ENCODE measurements at places on chromosomes 5 and 9.
A peak's percentile ranks its signal among the peaks of the same experiment; 100 is the strongest.

- DNase-seq: no peak
These were observed 505 bp downstream of the RPS14 start for GRCh38 chr5:150448952-150449516.

GRCh38 chr9:17648516-17648915, 69.7 kb downstream of the SH3GL2 start:
- DNase-seq: no peak

GRCh38 chr9:120643061-120643460, 63.1 kb upstream of the CDK5RAP2 start:
- peak; percentile 84 for DNase-seq

- DNase-seq: peak; percentile 23
These were observed 41.0 kb downstream of the ESM1 start for GRCh38 chr5:54944364-54944763.

DNA sequence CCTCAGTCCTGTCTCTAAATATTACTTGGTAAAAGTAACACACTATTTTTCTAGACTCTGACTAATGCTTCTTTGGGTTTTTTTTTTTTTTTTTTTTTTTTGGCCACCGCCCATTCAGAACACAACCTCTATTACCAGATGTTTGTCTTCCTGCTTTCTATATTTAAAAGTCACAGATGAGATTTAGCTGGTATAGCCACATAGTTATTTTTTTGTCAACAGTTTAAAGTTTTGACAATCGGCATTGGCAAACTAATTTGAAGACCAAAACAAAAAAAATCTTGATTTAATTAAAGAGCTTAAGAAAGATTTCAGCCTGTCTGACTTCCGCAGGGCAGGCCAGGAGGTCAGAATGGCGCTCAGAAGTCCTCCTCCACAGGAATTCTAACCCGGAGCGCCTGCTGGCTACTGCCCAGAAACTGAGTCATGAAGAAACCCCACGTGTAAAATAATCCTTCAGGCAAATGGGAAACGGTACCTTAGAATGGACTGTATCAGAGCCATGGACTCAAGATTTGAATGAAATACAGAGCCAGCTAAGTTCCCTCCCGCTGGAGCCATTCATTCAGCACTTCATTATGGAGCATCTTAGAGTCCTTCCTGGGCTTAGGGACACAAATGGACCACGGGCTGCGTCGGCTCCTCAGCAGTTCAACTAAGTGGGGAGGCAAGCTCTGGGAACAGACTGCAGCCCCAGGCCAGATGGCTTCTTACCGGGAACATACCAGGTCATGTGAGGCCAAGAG, 55.6 kb downstream of the PTPDC1 start:
- peak; percentile 82 for DNase-seq

GRCh38 chr5:96338091-96338490, 95.0 kb downstream of the PCSK1 start:
- no peak for DNase-seq

GRCh38 chr5:146516151-146516475, at the start of gene GPR151:
Gene GPR151, minus strand, starts transcription at chr5:146516190. Its CDS starts 77 bp downstream, at chr5:146516113.
- DNase-seq: peak; percentile 12

GRCh38 chr5:95087816-95088317, 197.0 kb downstream of the MCTP1 start:
- DNase-seq: no peak

DNA sequence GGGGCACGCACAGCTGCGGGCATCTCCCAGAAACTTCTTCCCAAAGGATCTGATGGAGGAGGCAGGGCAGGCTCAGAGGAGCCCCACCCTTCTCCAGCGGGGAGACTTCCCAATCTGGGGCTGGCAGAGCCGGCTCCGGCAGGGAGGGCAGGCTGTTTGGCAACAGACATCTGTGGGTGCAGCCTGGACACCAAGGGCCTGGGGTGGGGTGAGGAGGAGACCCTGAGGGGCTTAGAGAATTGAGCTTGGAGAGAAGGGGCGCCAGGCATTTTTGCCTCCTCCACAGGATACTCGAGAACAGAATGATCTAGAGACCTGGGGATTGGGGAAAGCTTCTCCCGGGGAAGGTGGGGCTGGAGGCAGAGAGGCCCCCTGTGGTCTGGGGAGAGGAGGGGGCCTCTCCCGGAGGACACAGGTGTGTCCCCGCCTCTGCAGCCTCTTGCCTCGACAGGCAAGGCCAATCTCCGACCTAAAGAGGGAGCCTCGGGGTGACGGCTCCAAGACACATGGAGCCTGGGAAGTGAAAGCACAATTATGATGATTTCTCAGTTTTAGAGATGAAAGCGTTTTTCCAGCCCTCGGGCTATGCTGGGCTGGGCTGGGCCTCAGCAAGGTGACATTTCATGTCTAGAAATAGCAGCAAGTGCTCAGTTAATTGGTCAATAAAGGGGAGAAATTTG, 8.4 kb downstream of the LHX3 start:
- DNase-seq: no peak

- no peak for DNase-seq
These were observed 602.4 kb upstream of the CLINT1 start for GRCh38 chr5:158461240-158461854.

DNA sequence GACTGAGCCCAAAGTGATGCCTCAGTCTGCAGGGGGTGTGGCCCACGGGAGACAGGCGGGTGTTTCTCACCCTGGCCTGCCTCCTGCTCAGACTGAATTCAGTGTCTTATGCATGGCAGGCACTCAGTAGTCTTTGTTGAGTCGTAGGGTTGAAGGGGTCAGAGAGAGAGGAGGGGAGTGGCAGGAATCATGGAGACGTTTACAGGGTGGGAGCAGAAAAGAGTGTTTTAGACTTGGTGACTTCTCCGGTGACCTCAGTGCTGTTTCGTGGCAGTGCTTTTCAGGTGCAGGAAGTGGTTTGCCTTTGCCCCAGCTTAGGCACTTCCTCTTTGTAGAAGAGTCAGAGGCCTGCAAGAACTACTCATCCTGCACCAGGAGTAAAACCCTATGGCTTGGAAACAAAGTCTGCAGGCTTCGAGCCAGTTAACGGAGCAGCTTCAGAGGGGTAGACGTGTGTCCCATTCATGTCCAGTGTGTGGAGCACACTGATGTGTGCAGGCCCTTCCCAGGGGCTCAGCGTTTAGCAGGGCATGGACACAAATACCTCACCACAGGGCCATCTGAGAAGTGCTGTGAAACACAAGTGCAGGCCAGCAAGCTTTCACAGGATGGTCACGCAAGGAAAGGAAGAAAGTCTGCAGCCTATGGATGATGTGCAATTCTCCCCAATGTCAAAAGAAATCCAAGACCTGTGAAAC, 24.5 kb upstream of the SEMA4D start:
- DNase-seq: no peak

DNA sequence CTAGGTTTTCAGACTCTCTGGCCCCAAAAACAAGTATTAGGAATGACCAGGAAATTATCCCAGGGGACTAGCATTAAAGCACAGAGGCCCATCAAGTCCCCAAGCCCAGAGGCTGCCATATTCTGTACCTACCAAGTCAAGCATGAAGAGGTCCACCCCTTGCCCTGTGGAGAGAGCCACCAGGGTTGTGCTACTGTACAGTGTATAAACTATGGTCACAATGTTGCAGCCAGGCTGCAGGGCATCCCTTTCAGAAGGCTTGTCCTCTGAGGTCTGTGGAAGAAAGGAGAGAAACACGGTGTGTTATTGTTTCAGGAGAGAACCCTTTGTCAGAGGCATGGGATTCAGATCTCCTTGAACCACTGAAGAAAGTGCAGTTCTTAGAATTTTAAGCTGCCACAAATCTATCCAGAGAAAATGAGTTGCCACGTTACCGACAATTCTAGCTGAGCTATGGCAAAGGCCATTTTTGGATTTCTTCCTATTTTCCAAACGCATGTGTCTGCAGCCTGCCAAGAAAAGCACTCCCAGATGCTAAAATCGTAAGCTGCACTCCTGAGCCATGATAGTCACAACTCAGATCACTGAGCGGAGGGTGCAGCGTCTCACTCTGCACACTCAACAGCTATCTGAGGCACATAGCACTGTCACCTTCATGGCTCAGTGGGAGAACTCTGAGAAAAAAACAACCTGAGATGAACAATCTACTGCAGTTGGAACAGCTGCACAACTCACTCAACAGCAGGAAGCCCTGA, 45.5 kb upstream of the SPATA31E1 start:
- DNase-seq: no peak

- no peak for DNase-seq
These were observed 11.0 kb downstream of the FABP6 start for GRCh38 chr5:160240350-160240749.

- DNase-seq: no peak
These were observed 4.1 kb upstream of the GBGT1 start for GRCh38 chr9:133167769-133168168.

- DNase-seq: peak; percentile 7
These were observed 182.8 kb upstream of the TARS1 start for GRCh38 chr5:33257807-33258429.

DNA sequence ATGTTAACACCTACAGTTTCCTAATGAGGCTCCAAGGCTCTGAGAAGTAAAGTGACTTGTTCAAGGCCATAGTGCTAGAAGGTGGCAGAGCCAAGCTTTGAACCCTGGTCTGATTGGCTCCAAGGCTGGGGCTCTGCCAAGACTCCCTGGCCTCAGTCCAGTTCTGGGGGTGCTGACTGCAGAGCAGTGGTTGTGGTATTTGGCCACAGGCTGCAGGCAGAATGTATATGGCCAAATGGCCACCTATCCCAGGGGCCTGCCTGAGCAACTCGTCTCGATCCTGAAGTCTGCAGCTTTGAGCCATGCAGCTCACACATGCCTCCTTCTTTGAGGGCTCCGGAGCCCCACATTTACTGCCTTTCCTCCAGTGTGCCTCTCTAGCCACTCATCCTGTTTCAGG, 9.7 kb upstream of the NEK6 start:
- DNase-seq: no peak

DNA sequence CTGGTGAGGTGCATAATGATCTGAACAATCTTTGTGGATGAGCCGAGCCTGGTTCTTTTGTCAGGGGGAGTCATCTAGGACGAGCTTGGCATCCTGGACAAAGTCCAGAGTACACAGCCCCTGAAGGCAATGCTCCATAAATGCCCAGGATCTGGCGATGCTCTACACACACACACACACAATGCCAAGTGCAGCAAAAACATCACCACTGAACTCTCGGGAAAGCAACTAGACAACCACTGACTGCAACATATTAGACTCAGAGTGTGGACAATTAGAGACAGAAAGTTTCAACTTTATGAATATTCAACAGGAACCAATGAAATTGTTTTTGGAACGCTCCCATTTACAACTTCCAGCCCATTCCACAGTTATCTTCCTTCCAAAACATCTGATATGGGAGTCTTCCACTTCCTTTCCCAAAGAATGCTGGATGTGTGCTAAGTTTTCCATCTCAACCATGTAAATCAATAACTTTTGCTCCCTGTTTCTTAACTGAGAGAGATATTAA, 227.6 kb upstream of the ANKRD55 start:
- no peak for DNase-seq

GRCh38 chr5:178770621-178771020, 40.2 kb upstream of the ZNF354A start:
- DNase-seq: no peak

DNA sequence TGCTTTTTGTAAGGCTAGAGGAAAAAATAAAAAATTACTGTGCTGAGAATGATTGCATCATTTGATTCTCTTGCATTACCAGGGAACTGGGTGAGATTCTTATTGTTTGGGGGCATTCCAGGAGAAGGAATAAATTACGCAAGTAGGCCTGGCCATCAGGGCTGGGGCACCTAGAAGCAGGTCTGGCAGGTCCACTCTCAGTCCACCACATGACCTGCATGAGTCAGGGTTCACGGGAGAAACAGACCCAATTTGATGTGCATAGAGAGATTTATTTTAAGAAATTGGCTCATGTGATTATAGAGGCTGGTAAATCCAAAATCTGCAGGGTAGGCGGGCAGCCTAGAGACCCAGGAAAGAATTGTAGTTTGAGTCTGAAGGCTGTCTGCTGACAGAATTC, 59.6 kb downstream of the ZNF622 start:
- DNase-seq: no peak

GRCh38 chr9:35549441-35549840, 55.6 kb upstream of the TESK1 start:
- DNase-seq: no peak

- DNase-seq: no peak
These were observed 6.7 kb downstream of the NRARP start for GRCh38 chr9:137295238-137295811.

DNA sequence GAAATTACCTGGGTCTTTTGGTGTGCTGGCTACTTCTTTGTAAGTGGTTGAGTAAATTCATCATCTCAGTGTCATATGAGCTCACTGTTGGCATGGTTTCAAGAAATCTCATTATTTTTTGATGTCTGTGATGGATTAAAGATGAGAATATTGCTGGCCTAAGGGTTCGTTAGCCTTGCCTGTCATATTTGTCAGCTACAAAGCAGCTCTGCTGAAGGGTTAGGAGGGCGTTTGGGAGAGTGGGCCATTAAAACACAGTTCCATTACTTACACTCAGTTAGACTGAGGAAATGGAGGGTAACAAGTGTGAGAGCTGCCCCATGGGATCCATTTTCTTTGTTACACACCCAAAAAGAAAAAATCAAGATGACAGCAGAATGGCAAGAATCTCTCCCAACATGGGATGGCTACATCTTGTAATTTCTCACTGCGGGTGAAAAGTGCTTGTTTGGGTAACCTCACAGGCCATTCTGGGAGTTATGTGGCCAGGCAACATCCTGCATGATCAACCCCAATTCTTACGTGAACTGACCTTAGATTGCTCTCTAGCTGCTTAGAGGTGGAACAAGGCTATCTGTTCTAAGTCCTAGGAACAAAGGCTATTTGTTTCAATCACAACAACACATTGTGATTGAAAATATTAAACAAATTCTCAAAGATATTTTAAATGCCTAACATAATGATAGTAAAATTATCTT, 609.5 kb upstream of the RGMB start:
- DNase-seq: peak; percentile 32

DNA sequence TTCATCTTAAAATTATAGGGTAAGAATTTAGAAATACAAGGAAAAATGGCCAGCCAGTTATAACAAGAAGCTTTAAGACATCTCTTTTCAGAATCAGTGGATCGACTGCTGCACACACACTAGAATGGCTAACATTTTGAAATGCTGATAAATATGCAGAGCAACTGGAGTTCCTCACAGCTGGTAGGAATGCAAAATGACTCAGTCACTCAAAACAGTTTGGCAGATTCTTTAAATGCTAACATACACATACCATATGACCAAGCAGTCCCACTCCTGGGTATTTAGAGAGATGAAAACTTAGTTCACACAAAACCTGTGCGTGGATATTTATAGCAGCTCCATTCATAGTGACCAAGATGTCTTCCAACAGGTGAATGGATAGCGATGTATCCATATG, 23.2 kb upstream of the PSAT1 start:
- DNase-seq: no peak

DNA sequence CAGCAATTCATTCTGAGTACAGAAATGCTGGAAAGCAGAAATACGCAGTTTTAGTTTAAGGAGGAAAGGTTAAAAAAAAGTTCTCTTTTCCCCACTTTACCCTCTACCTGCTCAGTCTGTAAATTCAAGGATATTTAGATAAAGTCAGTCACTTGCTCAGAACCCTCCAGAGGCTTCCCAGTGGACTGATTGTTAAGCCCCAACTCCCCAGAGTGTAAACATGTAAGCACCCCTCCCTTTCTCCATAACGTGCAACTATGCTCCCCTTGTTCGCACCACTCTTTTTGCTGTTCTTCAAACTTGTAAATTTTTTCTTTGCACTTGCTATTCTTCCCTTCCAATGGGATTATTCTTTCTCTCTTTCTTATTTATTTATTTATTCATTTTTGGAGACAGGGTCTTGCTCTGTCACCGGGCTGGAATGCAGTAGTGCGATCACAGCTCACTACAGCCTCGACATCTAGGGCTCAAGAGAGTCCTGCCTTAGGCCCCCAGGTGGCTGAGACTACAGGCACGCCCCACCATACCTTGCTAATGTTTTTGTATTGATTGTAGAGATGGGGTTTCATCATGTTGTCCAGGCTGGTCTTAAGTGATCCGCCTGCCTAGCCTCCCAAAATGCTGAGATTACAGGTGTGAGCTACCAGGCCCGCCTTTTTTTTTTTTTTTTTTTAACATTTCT, 32.5 kb upstream of the ERBIN start:
- no peak for DNase-seq
